ENCODE measurements at places on chromosomes 3 and 15. TPM values are rescaled to one million over a fixed set of nuclear protein-coding genes. Genes with fewer than 3 reads are reported as not detected.

DNA sequence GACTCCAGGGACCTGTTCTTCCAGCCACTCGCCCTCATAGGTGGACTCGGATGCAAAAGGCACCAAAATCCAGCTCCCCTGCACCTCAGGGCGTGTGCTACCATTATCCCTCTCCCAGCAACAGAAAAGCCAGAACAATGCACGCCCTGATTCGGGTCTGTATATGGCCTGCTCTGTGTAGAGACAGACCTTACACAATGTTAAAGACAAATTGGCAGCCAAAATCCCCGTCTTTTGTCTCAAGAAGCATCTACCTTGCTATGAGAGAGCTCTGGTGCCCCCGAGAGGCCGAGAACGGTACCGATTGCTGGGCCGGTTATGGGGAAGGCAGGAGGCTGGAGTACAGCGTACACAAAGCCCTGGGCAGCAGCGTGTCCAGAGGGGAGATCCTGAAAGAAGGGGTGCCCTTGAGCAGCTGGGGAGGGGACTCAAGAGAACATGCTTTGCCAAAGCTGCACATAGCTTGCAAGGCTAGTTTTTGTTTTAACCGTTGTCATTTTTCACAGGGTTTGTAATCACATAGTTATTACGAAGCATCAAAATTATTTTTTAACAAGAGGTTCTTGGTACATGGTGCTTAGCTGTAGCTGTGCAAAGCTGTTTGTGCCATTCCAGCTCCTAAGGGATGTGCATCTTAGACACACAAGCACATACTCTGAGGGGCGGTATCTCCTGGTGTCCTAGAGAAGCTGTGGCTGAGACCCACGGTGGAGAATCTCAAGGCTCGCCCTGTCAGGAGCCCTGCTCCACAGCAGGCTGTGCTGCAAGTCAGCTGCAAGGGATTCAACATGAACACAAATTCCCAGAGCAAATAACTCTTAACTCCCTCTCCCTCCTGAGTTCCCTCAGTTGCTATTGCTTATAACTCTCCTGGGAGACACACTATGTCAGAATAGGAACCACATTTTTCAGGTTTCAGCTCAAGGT, 461.5 kb upstream of the PPP2R3A start:
- peak; percentile 51 for DNase-seq

- peak; percentile 70 for DNase-seq
Observed at GRCh38 chr15:88911766-88912118, 1.4 kb downstream of the MFGE8 start.

DNA sequence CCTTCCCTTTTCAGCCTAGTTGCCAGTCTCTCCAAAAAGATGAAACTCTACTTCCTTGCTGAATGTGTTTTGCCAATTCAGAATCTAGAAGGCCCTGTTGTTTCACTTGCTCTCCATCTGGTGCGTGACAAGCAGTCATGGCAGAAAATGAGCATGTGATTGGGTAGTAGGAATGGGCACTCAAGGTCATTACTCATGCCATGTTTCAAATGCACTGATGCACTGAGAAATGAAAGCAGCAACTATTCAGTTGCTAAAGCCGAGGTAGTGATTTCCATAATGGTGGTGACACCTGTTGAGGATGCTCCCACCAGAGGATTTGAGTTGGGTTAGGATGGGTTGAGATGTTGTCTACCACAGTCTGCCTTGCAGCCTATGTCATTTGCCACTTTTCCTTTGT, 12.7 kb downstream of the ZBTB38 start:
- no peak for DNase-seq

DNA sequence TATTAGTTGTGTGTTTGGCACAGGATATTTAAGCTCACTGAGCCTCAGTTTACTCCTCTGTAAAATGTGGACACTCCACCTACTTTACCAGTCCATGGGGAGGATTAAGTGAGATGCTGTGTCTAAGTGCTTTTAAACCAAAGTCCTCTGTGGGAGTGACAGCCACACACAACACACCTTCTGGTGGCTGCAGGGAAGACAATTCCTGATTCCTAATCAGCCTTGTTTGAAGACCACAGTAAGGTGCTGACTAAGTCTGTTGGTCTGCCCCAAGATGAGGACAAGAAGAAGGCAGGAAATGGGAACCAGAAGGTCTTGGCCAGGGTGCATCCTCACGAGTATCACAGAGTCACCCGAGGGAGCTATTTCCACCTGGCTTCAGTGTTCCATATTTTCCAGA, 52.3 kb downstream of the EPHB1 start:
- DNase-seq: no peak

DNA sequence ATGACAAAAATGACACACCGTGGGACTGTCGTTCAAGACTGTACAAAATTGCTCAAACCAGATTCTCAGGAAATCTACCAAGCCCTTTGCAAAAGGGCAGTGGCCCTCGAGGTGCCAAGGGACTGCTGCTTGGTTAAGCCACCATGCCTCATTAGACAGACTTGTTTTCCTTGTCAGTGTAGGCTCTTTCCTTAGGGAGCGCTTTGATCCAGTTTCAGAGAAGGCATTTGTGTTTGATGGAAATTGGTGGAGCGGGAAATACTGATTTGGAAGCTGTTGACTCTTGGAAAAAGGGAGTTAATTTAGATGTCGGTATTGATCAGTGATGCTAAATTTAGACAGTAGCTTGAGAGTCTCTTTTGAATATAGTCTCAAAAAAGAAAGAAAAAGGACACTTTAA, 304.3 kb upstream of the UMPS start:
- DNase-seq: no peak

- no peak for DNase-seq
Observed at GRCh38 chr3:102718651-102719050, 283.8 kb downstream of the ZPLD1 start.

Gene ISL2
- total RNA-seq: 1.3 TPM

Gene SPTBN5
- total RNA-seq: under 0.01 TPM

Gene CPNE9
- total RNA-seq: not detected

Data from IMR-90 (cell line).